ENCODE measurements at places on chromosomes 13 and 19. TPM values are rescaled to one million over a fixed set of nuclear protein-coding genes. Genes with fewer than 3 reads are reported as not detected.

- DNase-seq = peak; percentile 71
Observed at GRCh38 chr13:111043575-111043982, 71.5 kb upstream of the ARHGEF7 start.

DNA sequence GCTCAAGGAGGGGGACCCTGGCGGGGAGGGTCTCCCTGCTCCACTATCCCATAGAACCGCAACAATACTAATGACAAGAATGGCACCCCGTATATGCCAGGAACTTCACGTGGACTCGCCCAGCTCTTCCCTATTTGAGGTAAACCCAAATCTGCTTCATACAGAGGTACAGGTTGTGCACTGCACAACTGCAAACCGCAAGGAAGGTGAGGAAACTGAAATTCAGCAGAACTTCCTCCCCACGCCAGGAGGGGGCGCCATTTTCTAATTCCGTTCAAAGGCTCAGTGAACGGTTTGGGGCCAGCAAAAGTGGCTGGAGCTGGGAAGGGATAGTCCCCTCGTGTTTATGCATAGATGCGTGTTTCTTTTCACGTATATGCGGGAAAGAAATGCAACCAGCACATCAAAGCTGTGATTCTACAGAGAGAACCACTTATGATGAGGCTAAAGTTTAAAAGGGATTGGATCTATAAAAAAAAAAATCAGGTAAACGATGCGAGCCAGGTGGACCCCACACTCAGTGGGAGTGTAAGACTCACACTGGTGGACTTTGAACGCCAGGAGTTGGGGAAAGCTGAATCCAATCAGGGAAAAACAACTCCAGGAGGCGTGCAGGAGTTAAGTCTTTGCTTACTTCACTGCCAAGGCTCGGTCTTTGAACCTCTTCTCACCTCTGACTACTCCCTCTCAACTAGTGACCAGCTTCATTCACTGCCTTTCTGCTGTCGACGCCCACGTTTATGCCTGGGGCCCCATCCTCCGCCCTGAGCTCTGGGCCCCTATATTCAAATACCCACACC lies 20.3 kb downstream of the C19orf81 start:
- peak; percentile 54 for DNase-seq

GRCh38 chr13:78121459-78122348 lies 203.1 kb upstream of the EDNRB start:
- DNase-seq = peak; percentile 72

Gene PSG7
- polyA plus RNA-seq = not detected

- peak; percentile 96 for DNase-seq
Observed at GRCh38 chr19:42279902-42280814, 11.1 kb downstream of the CIC start.

GRCh38 chr13:40556453-40556852 lies 110.0 kb downstream of the FOXO1 start:
- no peak for DNase-seq

DNA sequence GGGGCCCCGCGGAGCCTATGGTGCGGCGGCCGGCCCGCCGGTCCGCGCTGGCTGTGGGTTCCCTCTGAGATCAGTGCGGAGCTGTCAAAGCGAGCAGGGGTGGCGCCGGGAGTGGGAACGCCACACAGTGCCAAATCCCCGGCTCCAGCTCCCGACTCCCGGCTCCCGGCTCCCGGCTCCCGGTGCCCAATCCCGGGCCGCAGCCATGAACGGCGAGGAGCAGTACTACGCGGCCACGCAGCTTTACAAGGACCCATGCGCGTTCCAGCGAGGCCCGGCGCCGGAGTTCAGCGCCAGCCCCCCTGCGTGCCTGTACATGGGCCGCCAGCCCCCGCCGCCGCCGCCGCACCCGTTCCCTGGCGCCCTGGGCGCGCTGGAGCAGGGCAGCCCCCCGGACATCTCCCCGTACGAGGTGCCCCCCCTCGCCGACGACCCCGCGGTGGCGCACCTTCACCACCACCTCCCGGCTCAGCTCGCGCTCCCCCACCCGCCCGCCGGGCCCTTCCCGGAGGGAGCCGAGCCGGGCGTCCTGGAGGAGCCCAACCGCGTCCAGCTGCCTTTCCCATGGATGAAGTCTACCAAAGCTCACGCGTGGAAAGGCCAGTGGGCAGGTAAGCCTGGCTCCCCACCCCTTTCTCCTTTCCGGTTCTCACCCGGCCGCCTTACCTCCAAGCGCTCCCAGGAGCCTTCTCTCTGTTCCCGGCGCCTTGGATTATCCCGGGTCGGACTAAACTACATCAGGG lies at the start of gene PDX1:
Gene PDX1, plus strand, starts transcription at position 67 of the 743 bp plus-strand sequence. Its CDS starts 139 bp downstream, at position 206.
- peak; percentile 28 for DNase-seq

GRCh38 chr13:99740251-99740979 lies 231.2 kb downstream of the ZIC5 start:
- peak; percentile 26 for DNase-seq

GRCh38 chr13:57437587-57437986 lies 194.0 kb upstream of the PCDH17 start:
- DNase-seq = no peak
